Activated effector memory CD4-positive, alpha-beta T cell treated with Interleukin-2 at 50 U/mL for 16 hours (primary cell): ENCODE measurements at places on chromosomes 6 and 20.

- no peak for DNase-seq
Measured at GRCh38 chr20:18596270-18596669, 8.4 kb downstream of the DTD1 start.

DNA sequence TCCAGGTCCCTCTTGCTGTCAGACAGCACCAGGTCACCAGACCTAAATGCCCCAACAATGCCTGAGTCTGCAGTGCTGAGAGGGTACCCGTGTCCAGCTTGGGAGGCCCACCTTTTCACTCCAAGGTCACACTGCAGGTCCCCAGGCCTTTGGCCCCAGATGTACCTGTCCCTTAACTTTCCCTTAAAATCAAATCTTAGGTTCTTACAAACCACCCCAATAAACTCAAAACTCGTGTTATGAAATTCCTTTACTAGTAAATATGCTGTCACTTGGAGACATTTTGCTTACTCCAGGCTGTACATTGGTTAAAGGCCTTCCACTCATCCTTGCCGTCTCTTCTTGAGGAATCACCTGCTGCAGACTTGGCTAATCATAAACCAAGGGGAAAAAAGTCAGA, 165.7 kb upstream of the RREB1 start:
- DNase-seq: no peak

GRCh38 chr6:141165002-141165665, 967.6 kb upstream of the GJE1 start:
- DNase-seq: no peak

- no peak for DNase-seq
Measured at GRCh38 chr20:35318502-35319157, 26.4 kb upstream of the FAM83C start.

DNA sequence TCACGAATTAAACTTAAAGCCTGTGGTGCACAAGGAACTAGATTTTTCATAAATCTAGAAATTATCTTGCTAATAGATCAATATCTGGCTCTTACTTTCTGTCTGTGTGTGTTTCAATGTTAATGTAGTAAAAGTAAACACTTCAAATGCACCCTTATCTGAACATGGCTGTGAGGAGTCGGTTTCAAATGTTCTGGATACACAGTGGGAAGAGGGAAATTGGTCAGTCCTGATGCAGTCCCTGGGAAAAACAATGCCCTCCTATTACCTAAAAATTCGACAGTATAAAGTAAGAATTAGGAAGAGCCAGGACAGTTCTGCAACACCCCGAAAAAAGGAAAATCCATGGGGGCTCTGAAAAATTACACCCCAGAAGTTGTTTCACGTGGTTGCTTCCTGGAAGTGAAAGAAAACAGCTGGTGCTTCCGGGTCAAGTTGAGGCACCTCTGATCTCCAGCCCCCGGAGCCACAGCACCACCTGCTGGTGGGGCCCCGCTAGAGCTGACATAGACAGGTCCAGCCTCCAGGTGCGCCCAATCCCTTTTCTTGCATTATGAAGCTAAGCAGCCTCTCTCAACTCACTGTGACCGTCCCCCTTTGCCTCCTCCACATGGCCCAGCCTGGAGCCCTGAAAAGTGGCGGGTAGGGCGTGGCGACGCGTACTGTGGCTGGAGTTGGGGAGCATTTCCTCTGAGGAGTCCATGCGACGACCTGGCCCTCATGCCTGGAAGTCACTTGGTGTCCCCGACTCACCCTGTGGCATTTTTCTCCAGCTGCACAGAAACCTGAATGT, 8.3 kb downstream of the SEMG2 start:
- no peak for DNase-seq

DNA sequence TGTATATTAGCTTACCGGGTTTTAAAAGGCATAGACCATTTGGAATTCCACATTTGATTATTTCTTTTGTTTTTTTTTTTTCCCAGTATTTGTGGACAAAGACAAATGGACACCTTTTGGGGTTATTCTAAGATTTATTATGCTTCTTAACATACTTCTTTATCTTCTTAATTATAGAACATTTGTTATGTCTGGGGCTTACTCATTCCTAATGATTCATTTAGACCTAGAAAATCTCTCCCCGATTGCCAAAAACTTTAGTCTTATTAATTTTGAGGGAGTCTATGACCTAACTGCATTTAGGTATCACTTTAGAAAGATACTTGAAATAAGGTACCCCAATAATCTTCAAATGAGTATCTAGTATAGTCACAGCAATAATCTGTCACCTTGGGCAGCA, 170.7 kb upstream of the PREP start:
- DNase-seq: no peak

- no peak for DNase-seq
Measured at GRCh38 chr6:158737710-158738615, 81.2 kb downstream of the EZR start.

- DNase-seq: no peak
Measured at GRCh38 chr20:36969051-36969450, 17.5 kb upstream of the SAMHD1 start.

- no peak for DNase-seq
Measured at GRCh38 chr20:2602746-2603145, 49.7 kb upstream of the NOP56 start.

- peak; percentile 37 for DNase-seq
Measured at GRCh38 chr6:13486679-13487121, 700 bp downstream of the GFOD1 start.
